NCI-H748 treated with DMSO at 0.1 percent for 48 hours (cell line): ENCODE measurements at places on chromosomes 6 and 20.
A peak's percentile ranks its signal among the peaks of the same experiment; 100 is the strongest.

GRCh38 chr6:43455531-43456428, at the start of gene DLK2:
Gene DLK2 (minus strand): TSS chr6:43455548. CDS start chr6:43454825, 723 bp downstream.
- DNase-seq = peak; percentile 65

- no peak for DNase-seq
Observed at GRCh38 chr6:139904568-139904967, 530.1 kb upstream of the CITED2 start.

DNA sequence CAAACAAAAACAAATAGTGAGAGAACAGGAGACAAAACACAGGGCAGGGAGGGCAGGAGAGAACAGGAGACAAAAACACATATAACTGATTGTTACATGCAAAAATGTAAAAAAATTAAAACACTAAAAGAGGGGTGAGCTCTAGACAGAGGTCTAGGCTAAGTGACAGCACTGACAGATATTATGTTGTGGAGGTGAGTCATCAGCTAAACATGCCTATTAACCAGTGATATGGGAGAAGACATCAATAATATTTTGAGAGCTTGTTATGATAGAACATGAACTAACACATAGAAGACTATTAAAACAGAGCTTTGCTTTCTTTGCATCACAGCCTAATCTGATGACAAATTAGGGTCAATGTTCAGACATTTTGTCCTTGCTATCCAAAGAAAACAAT, 972.7 kb downstream of the PRIM2 start:
- no peak for DNase-seq

GRCh38 chr20:40676491-40677269, 12.4 kb downstream of the MAFB start:
- no peak for DNase-seq

DNA sequence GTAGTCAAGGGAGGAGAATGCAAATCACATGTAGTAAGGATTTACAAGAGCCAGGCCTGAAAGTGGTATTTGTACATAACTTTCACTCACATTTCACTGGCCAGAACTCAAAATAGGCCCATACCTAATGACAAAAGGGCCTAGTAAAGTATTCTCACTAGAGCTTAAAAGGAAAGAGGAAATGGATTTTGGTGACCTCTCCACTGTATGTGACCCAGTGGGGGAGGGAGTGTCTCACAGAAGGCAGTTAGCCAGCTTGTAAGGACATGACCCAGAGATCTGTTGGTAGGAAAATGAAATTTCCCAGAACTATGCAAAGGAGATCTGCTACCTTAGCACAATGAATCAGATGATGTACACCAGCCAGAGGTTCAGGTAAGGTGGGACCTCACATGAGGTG, 124.4 kb downstream of the PTPRT start:
- DNase-seq = no peak

DNA sequence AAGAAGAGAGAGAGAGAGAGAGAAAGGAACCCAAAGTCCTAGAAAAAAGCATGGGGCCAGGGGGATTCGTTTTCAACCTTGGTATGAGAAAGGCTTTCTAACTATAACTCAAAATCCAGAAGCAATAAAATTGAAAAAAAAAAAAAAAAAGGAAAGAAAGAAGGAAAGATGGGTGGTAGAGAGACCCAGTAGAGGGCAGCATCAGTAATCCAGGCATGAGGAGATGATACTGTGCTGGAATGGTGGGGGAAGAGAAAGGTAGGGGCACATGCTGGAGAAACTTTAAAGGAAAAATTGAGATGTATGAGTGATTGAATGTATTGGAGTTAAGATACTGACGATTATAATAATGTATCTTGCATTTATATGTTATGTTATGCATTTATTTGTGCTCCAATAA, 1040.7 kb upstream of the FLRT3 start:
- DNase-seq = no peak

DNA sequence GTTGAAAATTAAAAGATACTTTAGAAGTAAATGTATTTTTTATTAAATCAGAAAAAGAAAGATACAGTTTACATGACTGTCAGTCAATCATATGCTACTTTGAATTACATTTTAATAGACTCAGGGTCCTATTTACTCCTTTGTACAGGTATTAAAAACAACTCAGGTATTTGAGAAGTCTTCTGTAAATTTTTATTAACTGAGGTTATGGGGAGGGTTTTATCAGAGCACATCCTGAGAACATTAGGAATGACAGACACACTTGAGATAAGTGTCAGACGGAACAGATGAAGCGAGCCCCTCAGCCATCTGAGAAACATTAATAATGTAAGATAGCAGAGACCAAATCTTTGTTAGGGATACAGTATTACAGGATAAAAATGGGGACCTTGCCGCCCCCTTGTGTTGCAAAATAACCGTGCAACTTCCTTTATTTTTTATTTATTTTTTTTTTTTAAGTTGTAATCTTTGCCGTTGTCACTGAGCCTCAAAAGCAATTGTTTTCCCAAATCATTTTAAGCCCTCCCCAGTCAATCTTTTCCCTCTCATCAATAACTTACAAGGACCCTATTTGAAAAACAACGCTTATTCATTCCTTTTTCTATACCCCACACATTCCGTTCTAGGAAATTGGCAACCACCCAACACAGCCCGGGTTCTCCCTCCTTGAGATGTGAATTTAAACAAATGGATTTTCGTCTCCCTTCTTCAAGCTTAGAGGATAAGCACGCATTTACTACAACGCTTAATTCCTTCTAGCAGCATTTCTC, 126.7 kb downstream of the BCAS1 start:
- no peak for DNase-seq

DNA sequence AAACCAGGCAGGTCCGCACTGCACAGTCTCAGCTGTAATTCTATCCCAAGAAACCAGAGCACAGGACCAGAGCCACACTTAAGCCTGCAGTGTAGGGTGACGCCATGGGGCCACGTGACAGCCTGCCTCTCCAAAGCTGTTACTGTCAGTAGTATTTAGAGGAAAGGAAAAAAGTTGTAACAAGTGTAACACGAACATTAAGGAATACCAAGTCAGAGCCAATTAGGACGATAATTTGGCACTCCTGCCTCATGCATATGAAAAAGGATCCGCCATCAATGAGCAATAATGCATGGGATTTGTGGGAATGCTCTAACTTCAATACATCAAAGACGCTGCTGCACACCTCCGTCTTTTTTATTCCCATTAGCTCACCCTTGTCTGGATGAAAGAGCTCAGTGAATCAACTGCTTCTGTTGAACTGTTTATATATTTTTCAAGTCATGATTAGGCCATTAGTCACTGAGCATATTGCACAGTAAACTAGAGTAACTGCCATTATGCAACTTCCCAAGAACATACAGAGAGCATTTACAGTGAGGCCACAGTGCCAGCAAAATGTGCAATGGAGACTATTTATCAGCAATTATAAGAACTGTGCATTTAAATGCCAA, 79.9 kb downstream of the ATXN1 start:
- DNase-seq = no peak

DNA sequence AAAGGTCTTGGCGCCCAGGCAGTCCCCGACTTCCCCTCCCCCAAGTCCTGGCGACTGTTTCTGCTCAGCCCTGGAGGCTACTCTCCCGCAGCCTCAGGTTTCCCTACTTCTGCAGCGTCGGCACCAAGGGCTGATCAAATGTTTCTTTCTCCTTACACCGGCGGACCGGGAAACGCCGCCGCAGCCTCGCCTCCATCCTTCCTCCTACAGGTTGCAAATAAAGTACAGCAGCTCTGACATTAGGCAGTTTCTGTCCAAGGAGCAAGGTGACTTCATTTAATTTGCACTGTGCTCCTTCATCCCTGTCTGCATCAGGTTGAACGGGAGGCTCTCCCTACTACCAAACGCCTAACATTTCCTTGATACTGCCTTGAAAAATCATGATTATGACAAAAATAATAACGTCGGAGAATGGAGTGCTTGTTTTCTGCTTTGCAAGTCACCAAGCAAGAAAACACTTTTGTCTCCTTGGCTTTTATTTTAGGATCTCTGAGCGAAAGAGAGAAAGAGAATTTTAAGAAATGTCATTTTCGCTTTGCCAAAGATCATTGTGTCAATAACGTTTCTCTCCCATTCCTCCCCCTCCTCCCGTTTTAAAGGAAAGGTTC, 1.0 kb downstream of the CLIC5 start:
- DNase-seq = no peak

GRCh38 chr6:139251691-139252390, 40.0 kb downstream of the TXLNB start:
- DNase-seq = no peak

DNA sequence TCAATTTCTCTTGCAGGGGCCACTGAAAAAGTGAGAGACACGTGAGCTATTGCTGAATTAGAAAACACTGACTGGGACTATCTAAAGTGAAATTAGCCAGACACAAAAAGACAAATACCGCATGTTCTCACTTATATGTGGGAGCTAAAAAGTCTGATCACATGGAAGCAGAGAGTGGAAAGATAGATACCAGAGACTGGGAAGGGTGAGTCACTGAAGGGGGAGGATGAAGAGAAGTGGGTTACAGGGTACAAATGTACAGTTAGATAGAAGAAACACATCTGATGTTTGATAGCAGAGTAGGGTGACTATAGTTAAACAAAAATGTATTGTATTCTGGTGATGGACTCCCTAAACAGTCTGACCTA, 13.4 kb downstream of the CST3 start:
- no peak for DNase-seq
